ENCODE measurements at places on chromosomes 4 and X.

DNA sequence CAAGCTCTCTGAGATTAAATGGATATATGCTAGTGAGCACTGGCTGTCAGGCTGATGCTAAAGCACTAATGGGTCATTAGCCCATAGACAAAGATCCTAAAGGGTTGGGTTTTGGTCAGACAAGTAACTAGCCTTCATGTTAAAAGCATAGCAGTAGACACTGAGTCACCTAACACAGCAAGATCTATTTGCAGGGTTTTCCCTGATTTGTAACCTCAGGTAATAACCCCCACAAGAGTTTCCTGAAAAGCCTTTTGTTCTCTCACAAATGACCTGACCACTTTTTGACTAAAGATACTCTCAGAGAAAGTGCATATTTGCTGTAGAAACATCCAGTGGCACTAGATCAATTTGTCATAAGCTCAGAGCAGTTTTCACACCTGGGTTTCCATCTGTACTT, 251.1 kb upstream of the TEX13A start:
- DNase-seq, result no peak

GRCh38 chr4:75087865-75088264, 154.9 kb downstream of the PARM1 start:
- no peak for DNase-seq

DNA sequence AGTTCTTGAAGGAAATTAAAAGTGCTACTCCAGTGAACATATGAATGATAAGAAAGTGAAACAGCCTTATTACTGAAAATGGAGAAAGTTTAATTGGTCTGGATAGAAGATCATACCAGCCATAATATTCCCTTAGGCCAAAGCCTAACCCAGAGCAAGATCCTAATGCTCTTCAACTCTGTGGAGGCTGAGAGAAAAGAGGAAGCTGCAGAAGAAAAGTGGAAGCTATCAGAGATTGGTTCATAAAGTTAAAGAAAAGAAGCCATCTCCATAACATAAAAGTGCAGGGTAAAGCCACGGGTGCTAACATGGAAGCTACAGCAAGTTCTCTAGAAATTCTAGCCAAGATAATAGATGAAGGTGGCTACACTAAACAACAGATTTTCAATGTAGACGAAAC, 85.5 kb upstream of the ATOH1 start:
- DNase-seq, result no peak

GRCh38 chr4:183798301-183799253, 106.5 kb upstream of the STOX2 start:
- no peak for DNase-seq

- DNase-seq, result no peak
Measured at GRCh38 chr4:54780149-54780495, 122.4 kb downstream of the KIT start.

DNA sequence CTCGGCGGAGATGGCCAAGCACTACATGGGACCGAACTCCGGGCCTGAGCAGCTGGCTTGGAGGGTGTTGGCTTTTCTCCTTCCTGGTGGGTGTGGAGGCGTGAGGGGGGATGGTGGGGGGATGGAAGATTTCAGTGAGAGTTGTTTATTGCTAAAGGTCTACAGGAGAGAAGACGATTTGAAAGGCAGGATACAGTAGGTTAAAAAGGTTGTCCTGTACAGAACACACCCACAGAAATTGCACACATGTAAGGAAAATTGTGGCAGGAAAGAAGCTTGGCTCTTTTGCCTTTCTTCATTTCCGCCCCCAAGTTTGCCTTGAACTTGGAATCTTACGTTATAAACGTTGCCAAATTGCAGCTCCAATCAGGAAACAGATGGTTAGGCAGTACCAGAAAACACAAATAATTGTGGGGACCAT, 74.1 kb upstream of the STOX2 start:
- DNase-seq, result no peak

DNA sequence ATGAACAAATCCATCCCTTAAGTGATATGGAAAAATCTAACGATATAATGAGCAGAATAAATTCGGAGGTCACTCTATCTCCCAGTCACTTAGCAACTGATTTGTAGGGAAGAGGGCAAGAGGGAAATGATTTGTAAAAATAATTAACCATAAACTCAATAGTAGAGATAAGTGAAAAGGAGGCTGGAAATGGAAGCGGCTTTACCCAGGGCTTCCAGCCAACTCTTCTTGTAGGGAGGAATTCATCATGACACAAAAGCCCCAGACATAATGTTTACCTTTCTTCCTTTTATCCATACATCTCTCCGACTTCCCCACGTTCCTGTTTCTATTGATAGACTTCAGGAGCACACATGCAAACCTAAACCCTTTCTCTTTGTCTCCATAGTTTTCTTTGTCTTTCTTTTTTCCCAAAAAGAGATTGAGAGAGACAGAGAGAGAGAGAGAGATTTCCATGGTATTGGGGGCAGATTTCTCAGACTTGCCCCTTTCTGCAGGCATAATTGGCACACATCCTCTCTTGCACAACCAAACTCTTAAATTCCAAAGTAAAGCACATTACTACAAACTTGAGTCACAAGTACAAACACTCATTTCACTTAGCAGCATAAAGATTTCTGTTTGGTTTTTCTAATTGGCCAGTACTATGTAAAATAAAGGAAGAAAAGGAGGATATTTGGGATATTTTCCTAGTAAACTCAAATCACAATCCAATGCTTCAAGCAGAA, 140.9 kb downstream of the MAPK10 start:
- DNase-seq, result peak; percentile 30

DNA sequence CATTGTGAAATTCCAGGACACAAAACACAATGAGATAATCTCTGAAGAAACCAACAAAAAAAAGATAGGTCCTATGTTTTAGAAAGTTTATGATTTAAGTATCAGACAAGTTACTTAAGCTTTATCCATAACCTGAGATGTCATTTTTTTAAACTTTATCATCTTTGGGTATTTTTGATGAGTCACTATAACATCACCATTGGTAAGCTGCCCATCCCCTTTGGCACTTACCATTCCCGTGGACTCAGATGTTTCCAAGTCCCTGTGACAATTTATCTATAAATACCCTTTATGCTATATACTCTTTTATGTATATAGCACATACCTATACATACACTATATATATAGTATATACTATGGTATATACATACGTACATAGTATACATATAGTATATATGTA, 198.9 kb upstream of the GEMIN8 start:
- DNase-seq, result no peak

DNA sequence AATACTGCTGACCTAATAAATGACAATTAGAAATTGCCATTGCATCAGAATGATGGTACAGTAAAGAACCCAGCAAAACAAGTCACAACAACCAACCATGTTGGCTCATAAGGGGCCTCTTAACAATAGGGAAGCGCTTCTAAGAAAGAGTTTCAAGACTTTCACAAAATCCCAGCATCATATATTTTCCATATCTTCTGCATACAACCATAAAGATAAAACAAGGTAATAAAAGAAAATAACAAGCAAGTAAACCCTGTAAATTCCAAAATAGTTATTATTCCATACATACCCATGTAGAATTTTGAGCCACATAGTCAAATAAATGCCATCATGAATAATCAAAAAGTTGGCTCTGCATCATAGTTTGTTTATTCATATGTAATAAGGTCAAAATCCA, 8.2 kb downstream of the SLC10A7 start:
- no peak for DNase-seq
